CD8-positive, alpha-beta T cell (primary cell): ENCODE measurements at places on chromosomes 6 and 20.

DNA sequence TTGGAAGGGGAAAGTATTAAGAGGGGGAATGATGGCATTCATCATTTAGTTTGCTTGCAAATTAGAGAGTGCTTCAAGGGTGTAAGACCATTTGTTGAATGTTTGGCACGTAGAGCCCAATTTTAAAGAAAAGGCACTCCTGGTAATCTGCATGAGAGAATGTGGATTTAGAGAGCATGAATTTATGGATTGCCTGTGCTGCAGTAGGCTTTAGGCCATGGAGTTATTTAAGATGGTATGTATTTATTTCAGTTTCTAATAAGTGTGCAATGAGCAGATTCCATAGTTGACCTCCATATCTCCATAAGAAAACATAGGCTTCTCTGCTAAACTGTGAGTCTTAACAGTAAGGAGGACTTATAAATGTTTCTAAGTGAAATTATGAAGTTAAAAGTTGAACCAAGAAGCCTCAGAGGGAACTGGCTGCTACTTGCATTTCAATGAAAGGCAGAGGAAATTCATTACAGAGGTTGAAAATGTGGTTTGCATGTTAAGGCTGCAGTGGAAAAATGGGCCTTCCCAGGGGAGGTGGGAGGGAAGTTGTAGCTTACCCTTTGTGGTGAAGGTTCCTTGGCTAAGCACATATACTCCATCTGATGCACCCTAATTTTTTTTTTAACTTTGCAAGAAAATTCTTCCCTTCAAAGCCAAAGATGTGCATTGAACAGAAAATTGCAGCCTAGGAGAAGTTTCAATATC lies 134.2 kb downstream of the CARMIL1 start:
- no peak for DNase-seq

DNA sequence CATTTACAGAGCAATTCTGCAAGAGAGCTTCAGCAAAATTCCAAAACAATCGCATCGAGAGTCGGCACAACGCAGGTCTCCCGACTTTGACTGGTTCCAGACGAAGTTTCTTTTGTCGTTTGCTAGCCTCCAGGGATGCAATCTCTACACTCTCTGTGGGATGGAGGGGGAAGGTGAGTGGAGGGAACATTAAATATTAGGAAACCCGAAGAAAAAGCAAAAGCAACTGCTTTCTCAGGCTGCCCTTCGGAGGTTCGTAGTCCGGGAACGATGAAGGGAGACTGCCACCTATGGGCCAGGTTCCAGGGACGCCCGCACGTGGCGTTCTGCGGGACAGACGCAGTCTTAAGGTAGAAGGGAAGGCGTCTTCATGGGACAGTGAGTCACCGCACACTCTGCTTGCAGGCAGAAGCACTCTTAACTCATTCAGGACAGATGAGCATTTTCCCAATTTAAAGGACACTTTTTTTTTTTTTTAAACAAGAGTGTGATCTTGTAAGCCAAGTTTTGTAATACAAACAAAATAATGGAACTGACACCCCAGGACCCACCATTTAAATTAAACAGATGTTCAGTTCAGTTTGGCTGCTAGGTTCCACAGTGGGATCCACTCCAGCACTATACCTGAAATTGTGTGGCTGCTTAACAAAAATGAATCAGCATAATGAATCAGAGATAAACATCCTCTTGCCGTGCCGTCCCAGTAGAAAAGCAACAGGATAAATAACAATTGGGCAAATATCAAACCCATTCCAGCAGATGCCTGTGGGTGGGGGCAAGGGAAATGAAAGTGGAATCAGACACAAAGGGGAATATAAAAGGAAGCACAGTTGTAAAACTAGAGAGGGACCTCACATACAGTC lies 65.8 kb upstream of the ARMC2 start:
- peak; percentile 78 for DNase-seq

GRCh38 chr20:36571564-36572504 lies 1.6 kb upstream of the TGIF2 start:
- DNase-seq: no peak

DNA sequence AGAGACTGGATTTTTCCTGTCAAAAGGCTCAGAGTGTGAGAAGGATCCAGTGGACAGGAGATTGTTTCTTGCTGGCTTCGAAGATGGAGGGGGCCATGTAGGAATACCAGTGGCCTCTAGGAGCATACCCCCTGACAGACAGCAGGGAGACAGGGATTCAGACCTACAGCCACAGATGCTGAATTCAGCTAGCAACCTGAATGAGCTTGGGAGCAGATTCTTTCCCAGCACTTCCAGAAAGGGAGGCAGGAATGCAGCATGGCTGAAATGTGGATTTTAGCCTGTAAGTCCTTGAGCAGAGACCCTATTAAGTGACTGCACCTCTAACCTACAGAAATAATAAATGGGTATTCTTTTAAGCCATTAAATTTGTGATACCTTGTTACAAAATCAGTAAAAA lies 44.6 kb downstream of the STXBP5 start:
- no peak for DNase-seq
